ENCODE measurements at places on chromosomes 6 and 20.
A peak's percentile ranks its signal among the peaks of the same experiment; 100 is the strongest.

- DNase-seq = no peak
Measured at GRCh38 chr6:110491644-110492317, 15.4 kb upstream of the SLC22A16 start.

DNA sequence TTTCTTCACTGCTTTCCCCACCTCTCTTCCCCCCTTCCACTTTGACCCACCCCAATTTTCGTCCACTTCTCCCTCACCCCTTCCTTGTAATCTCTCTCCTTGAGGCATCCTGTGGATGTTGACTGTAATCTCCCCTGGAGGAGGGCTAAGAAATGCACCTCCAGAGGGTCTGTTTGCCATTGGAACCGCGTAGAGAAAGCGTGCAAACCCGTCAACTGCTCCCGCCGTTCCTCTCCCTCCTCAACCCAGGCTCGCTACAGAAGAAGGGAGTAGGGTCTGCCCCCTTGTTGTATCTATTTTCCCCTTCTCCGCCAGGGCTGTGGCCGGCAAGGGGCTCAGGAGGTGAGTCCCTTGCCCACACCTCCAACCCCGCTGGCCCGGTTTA lies 502 bp upstream of the HTR1E start:
- no peak for DNase-seq

DNA sequence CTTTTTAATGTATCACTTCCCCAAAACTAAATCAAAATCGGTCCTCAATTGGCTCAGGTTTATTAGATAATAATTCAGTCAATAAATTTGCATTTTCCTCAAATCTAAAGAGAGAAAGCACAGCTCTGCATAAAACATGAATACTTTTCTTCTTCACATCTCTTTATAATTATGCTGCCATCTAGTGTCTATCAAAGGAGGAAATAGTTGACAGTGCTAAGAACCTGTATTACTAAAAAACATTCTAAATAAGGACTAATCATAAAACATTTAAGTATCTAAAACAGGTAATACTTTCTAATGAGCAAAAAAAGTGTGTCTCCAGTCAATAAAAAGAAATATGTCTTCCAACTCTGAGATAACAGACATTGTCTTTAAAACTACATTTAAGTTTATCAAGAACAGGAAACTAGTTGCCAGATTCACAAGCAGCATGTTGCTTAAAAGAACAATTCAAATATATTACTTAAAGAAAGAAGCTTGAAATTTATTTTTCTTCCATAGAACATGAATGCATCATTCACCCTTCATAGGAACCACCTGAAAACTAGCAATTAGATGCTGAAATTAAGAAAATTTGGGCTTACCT lies 56.5 kb upstream of the DST start:
- no peak for DNase-seq

GRCh38 chr6:137601471-137601870 lies 107.3 kb upstream of the OLIG3 start:
- no peak for DNase-seq

DNA sequence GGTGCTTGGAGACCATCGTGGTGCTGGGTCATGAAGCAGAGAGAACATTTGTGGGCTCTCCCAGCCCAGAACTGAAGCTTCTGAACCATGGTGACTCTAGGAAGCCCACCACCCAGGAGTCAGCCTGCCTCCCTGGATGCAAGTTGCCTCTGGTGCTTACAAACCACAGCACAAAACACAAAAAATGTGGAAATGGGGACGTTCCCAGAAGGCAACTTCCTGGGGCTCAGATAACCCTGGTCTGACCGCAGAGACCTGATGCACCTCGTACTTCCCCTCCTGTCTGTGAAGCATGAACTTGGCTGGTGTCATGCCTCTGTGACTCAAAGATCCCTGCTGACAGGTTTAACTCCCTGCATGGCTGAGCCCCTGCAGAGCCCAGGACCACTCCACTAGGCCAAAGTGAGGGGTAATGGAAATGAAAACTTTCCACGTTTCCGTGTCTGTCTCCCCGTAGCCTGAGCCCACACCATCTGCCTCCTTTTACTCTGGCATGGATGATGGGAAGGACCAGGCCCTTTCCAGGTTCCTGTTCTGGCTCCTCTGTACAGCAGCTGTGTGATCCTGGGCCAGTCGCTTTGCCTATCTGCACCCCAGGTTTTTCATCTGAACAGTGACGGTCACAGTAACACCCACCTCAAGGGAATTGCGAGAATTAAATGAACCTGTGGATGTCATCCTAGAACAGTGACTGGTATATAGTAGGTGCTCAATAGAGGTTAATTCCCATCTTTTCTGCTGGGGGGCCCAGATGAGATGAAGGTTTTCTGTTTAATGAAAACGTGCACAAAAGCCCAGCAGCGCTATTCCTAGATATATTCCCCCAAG lies 57.7 kb downstream of the PPP1R16B start:
- peak; percentile 60 for DNase-seq

DNA sequence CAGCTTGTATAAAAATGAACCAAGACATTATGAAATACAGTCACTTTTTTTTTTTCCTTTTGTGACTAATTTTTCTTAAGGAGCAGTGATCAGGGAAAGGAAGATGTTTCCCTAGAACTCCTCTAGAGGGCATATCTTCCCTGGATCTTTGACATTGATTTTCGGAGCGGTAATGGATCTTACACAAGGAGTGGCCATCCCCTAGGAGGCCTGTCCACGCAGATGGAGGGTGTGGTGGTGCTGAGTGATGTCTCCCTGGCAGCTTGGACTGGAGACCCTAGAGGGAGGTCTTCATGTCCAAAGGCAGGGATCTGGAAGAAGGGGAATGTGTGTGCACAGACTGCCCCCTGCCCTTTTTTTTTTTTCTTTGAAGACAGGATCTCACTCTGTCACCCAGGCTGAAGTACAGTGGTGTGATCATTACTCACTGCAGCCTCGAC lies 7.0 kb upstream of the KIFC1 start:
- no peak for DNase-seq

DNA sequence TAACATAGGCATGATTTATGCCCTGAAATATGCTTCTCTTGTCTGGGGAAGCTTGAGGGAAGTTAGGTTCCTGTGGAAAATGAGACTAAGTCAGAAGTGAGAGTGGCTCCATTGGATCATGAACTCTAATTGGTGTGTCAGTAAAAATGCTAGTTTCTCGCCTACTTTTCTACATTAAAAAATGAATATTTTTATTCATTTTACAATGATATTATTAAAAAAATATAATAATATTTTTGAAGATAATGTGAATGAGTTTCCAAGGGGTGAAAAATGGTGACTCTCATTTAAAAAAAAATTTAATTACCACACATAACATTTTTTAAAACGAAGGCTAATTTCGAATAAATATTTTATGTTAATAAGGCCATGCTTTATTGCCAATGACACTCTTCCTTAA lies 84.2 kb downstream of the HIVEP1 start:
- no peak for DNase-seq

GRCh38 chr6:124066946-124067552 lies 263.4 kb downstream of the NKAIN2 start:
- no peak for DNase-seq

DNA sequence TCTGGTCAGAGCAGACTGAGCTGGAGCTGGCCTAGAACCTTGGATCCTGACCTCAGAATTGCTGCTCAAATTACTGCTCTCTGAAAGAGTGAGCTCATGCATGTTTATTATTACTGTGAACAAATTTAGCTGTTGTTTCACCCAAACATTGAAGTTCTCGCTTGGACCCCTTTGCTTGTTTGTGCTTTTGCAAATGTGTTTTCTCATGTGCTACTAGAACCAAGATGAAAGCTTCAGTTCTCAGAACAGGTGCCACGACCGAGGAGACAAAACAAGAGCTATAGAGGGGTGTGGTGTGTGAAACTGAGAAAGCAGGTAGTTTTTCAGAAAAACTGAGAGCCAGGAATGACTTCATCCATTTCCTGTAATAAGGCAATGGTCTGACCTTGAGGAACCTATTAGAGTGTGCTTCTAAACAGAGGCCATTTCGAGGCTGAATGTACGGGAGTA lies 50.0 kb upstream of the ESR1 start:
- DNase-seq = no peak

- no peak for DNase-seq
Measured at GRCh38 chr6:55011034-55011433, 163.3 kb upstream of the HCRTR2 start.

- no peak for DNase-seq
Measured at GRCh38 chr20:41082306-41082705, 53.7 kb downstream of the TOP1 start.

DNA sequence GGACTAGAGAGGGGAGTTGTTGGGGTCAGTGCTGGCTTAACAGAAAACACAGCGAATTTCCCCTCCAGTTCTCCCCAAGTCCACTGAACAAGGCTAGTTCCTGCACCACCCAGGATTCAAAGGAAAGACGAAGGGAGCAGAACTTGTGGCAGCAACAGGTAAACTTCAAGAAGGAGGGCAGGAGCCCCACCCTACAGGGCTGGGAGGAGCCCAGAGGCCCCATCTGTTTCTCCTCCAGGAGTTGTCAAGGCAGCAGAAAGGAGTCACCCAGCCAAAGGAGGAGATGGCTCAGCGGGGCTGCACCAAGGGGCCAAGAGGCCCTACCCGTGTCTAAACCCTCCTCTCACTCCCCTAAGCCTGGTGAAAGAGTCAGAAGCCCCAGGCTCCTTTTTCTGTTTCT lies 1.7 kb downstream of the SAPCD1 start:
- DNase-seq = no peak

DNA sequence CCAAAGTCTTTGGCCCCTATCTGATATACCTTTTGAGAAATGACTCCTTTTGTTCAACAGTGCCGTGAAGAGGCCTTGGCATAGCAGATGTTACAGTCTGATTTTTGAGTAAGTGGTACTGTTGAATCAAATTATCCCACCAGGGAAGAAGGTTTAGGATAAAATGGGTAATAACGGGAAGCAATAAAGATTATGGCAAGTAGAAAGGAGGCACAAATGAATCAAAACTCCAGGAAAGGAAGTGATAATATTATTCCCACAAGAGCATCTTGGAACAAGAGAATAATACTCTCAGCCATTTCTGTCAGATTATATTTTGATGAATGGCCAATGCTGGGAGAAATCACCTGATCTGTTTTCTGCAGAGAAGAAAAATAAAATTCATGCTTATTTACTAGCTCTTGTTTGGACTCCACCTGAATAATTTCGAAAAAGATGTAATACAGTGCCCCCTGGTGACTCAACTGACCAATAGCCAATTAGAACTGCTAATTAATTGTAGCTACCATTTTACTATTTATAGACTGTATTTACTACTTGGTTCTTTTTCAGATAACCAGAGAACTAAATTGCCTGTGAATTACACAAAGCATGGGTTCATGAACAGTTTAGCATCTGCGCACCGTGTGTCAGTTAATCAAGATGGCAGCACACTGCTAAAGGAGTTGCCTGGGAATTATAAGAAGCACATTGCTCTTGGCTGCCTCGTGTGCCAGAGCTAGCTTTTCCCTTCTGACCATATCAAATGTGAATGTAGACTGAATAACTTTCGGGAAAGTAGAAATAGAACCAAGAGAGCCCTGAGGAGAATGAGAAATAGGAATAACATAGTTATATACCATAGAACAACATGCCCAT lies 78.5 kb upstream of the TRDN start:
- DNase-seq = no peak

DNA sequence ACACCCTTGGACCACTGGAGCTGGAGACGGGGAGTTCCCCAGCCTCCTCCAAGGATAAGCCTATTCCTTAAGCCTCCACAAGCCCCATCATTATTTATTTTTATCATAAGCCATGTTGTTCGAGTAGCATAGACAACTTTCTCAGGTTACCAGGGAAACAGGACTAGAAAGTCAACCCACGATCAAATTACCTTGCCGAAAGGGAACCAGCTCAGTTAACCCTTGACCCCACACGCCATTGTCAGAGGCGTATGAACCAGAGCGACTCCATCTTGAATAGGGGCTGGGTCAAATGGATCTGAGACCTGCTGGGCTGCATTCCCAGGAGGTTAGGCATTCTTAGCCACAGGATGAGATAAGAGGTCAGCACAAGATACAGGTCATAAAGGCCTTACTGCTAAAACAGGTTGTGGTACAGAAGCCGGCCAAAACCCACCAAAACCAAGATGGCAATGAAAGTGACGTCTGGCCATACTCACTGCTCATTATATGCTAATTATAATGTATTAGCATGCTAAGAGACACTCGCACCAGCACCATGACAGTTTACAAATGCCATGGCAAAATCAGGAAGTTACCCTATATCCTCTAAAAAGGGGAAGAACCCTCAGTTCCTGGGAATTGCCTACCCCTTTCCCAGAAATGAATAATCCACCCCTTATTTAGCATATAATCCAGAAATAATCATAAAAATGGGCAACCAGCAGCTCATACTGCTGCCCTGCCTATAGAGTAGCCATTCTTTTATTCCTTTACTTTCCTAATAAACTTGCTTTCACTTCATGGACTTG lies 22.4 kb downstream of the SYNJ2 start:
- no peak for DNase-seq

- no peak for DNase-seq
Measured at GRCh38 chr6:16267428-16268263, 29.3 kb downstream of the GMPR start.

DNA sequence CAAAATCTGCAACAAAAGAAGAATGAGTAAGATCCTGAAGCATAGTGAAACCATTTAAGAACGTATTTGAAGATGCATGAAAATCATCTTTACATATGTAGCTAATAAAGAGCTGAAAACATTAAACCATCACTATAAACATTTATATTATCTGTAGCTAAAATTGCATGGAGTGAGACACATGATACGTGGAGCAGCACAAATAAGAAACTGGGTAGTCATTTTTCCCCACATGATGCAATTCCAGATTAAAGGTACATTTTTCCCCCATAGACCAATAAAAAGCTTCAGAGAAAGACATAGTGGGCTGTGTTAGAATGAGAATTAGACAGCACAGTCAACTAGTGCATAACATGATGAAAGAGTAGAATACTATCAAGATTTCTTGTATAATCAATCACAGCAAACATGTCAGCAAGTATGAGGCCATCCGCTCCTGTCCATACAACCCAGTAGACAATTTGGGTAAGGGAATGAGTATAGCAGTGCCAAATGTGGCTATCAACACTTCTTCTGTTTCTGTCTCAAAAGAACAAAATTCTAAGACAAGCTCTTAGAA lies 67.0 kb downstream of the RSPO3 start:
- DNase-seq = no peak
